ENCODE measurements at places on chromosomes 12 and 14.

- no peak for DNase-seq
These were observed 26.9 kb downstream of the RAB3IP start for GRCh38 chr12:69765515-69765914.

DNA sequence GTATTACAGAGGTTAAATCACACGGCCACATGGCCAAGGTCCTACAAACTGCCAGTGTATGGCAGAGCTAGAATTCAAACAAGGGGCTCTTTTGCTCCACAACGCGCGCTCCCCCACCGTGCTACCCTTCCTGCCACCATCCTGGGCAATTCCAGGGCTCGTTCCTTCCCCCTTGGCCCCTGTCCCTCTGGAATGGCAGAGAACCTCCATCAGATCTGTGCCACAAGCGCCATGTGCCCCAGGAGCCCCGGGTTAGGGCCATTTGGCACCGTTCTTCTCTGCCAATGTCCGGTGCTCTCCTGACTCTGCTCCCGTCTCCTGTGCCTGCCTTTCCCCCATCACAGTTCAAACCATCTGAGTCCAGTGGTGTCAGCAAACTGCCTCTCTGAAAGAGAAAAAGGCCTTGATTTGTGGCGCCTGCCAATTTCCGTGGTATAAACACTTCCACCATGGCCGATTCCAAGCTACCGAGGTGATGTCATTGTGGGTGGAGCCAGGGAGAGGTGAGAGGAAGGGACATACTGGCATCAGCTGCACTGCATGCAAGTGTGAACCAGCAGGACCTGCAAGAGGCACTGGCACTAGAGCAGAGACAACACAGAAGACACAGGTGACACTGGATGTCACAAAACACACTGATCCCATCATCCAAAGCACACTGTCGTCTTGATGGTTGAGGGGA is 163.1 kb downstream of the CALM1 start:
- no peak for DNase-seq

DNA sequence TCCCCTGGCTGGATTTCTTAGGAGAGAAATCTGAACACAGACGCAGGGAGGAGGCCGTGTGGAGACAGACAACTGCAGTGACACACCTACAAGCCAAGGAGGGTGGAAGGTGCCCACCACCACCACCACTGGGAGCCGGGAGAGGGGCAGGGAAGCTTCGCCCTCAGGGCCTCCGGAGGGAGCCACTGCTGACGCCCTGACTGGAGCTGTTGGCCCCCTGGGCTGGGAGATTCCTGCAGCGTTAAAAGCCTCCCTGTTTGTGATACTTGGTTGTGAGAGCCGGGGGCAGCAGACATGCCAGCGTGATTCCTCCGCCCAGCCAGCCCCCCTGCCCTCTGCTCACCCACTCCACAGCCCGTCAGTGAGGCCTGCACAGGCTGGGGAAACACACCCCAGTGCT is 72.0 kb downstream of the CHGA start:
- DNase-seq: no peak

GRCh38 chr14:52023518-52023917 is 34.2 kb downstream of the RTRAF start:
- no peak for DNase-seq

GRCh38 chr14:102606296-102606695 is 13.8 kb downstream of the RCOR1 start:
- no peak for DNase-seq

All from WERI-Rb-1 (cell line).